Skin of body (tissue), 3 donors: ENCODE measurements at places on chromosomes 16 and 17.
A peak's percentile ranks its signal among the peaks of the same experiment; 100 is the strongest.

GRCh38 chr17:37513711-37514110 is 24.0 kb downstream of the DUSP14 start:
- no peak for DNase-seq

DNA sequence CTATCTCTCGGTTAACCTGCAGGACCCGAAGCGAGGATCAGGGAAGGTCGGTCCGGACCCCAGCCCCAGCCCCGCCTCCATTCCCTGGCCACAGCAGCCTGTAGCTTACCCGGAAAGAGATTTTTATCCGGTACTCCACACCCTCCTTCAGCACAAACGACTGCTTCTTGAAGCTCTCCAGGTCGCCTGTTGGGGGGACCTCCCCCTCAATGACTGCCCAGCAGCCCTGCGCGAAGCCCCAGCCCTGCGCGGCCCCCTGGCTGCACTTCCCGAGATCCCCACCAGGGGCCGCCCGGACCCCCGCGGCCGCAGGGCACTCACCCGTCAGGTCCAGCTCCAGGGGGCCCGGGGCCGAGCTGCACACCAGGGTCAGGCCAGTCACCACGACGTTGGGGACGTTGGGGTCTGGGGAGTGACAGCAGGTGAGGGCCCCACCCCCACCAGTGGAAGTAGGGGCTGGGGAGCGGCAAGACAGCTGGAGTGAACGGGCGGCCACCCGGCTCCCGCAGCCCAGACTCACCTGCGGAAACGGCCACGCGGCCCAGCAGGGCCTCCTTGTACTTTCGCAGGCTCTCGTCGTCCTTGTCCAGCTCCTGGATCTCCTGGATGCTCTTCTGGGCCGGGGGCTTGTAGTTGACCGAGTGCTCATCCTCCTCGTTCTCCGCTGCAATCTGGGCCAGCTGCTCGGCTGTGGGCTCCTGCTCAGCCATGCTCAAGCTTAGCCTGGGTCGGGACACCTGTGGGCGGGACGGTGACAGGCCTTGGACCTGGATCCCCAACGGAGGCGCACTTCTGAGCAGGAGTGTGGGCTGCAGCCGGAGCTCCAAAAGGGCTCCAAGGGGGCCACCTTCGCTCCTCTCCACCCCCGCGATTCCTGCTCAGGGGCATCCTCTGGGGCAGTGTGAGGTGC is 1.7 kb downstream of the ARHGDIA start:
- DNase-seq = no peak

GRCh38 chr16:78562111-78562510 is 462.7 kb downstream of the WWOX start:
- no peak for DNase-seq

DNA sequence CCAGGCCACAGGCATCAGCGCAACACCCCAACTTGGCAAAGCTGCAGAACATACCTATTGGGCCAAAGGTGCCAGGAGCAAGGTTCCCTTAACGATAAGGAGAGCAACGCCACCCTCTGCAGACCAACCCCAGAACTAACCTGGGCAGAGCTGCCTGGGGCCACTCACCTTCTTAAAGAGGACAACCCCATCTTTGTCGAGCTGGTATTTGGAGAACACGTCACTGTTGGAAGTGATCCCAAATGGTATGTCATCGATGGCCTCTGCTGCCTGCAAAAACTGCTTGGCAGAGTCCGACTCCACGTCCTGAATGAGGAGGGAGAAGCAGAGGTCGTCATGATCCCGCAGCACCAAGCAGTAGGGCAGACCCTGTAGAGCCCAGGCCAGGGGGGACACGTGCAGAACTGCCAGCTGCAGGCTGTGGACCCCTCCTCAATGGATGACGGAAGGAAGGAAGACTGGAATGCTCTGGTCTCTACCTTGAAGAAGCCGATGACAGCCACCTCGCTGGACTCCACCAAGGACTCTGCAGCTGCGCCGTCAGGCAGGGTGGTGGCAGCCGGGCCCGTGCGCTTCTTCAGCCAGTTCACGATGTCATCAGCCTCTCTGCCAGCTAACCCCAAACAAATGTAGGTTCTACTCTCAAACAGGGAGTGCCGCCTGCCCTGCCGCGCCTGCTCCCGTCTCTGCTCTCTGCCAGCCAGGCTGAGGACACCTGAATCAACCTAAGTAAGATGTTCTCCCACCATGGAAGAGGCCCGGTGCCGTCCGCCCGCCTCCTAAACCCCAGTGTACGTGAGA is 5.2 kb downstream of the P4HB start:
- no peak for DNase-seq

- DNase-seq = no peak
Measured at GRCh38 chr16:53781023-53781605, 77.2 kb downstream of the FTO start.

DNA sequence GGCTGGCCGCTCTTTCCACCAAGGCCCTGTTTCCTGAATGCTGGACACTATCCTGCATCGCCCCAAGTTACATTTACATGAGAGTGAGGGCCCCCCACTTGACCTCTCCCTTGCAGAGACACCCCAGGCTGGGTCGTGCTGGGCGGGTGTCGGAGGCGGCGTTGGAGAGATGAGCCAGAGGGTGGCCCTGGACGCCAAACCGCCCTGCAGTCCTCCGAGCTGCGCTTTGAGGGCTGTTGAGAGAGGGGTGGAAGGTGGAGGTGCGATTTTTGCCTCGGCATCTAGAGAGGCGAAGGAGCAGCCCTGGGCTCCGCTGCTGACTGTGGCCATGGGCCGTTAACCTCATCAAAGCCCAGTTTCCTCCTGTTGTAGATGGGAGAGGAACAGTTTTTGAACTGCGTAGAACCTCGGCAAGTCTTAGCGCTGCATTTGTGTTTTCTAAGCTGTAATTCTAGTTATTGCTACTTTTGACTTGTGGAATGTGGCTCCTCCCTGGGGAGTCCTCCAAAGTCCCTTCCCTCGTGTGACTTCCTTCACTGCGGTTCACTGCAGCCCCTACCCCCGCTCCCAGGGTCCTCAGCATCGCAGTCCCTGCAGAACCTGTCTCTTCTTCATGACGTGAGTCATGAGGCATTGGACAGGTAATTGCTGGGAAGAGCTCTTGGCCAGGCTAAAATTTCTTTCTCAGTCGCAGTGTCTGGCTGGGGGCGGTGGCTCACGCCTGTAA is 986 bp upstream of the ELOB start:
- DNase-seq = peak; percentile 13
